ENCODE measurements at places on chromosomes 2 and 18.

GRCh38 chr2:101467306-101467705 is 7.6 kb downstream of the RFX8 start:
- no peak for DNase-seq

- DNase-seq, result no peak
These were observed 223.3 kb downstream of the SH3RF3 start for GRCh38 chr2:109352056-109352897.

- DNase-seq, result peak; percentile 72
These were observed 150.2 kb upstream of the NFATC1 start for GRCh38 chr18:79245517-79246001.

GRCh38 chr18:28075501-28075900 is 101.4 kb downstream of the CDH2 start:
- no peak for DNase-seq

- DNase-seq, result no peak
These were observed 18.8 kb downstream of the RAB31 start for GRCh38 chr18:9726936-9727335.

DNA sequence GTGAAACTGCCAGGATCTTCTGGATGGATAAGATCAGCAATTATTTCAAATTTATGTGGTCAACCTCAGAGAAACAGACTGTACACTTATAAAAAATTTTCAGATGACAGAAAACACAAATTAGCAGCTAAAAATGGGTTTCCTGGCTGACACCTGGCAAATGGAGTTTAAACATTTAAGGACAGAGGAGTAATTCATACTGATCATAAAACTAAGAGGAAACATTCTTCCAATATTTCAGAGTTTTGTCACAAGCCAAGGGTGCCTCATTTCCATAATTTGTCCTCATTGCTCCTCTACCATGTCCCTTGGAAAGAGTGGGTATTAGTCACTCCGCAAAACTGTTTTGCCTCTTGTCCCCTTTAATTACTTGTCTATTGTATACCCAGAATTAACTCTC is 70.2 kb downstream of the TMEFF2 start:
- DNase-seq, result no peak

DNA sequence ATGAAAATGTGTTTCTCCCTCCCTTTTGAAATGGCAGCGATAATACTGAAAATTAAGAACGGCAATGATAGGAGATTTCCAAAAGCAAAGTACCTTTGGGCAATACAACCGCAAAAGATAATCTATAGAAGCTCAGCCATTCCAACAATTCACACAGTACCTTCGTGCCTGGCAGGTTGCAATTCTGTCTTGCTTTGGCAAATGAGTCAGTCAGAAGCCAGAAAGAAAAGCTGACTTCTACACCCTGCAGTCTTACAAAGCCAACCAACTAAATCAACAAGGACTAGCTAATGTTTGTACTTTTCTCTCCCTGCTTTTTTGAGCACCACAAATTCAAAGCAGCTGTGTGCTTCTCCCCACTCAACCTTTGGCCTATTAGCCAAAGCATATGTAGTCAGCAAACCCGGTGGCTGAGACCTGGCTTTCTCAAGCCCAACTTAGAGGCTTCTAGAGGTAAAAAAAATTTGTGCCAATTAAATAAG is 25.7 kb upstream of the ID2 start:
- DNase-seq, result no peak

DNA sequence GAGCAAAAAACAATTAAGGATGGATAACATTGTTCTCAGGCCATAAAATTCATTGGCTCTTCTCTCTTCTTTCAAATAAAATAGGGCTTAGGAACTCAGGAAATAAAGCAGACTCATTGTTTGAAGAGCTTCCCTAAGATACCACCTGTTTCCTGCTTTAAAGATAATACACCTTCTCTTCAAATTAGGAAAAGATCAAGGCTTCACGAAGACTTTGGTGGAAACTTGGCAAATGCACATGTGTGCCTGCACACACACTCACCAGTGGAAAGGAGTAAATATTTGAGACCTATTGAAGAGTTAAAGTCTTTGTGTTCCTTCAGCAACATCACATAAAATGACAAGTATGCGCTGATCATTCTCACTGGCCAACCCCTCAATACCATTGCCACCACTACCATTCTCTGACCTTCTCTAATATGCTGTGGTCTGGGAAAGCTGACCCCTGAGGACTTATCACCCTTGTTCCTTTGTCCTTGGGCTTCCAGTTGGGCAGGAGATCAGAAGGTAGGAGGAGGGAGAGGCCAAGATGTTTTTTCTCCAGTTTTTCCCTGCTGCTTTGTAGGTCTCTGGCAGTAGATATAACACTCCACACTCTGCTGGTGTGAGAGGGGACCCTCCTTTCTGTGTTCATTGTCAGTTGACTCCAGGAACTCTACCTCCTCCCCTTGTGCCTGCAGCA is 53.5 kb upstream of the SPOPL start:
- DNase-seq, result no peak

- DNase-seq, result no peak
These were observed 62.9 kb downstream of the EML4 start for GRCh38 chr2:42232024-42232423.

GRCh38 chr2:240437861-240438809 is 2.7 kb downstream of the GPC1 start:
- DNase-seq, result peak; percentile 72

- DNase-seq, result no peak
These were observed 430.0 kb upstream of the TNP1 start for GRCh38 chr2:217289907-217290280.

DNA sequence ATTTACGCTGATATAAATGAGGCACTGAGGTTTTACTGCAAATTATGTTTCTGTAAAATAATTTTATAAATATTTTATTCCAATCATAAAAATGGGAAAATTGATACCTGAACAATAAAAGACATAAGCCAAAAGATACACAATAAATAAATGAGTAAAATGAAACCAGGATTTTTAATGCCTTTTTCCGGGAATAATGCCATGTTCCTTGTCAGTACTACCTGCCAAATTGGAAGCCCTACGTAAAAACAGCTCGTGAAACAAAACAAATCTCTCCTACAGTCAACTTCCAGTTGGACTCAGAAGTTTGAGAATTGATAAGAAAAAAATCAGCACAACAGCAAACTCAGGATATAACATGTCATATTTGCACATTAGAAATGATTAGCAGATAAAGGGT is 18.0 kb downstream of the GALNT3 start:
- DNase-seq, result no peak

- no peak for DNase-seq
These were observed 4.5 kb upstream of the ATL2 start for GRCh38 chr2:38381381-38382143.

GRCh38 chr18:55320424-55321264 is 267.3 kb downstream of the TCF4 start:
- no peak for DNase-seq

DNA sequence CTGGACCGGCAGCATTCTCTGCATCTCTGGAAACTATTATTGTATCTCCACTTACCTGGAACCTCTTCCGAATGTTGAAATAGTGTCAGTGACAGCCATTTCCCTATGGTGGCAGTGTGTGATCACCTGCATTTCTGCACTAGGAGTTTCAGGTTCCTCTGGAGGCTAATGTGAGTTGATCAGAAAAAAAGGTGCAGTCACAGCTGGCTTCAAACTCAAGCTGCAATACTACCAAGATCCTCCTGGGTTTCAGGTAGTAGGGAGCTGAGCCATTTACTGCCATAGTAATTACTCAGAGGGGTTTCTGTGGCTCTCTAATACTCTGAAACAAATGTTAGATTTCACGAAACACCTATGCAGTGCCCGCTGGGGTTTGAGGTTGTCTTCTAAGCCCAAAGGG is 183.5 kb upstream of the OSR1 start:
- DNase-seq, result no peak

GRCh38 chr18:55748227-55748738 is 160.3 kb upstream of the TCF4 start:
- DNase-seq, result no peak

GRCh38 chr2:27897717-27898116 is 7.2 kb downstream of the BABAM2 start:
- DNase-seq, result peak; percentile 41

- DNase-seq, result no peak
These were observed 18.5 kb downstream of the NFE2L2 start for GRCh38 chr2:177246000-177246399.

- DNase-seq, result no peak
These were observed 26.1 kb downstream of the TYMS start for GRCh38 chr18:683531-683930.

- no peak for DNase-seq
These were observed 220.5 kb downstream of the PIEZO2 start for GRCh38 chr18:10928772-10929373.

DNA sequence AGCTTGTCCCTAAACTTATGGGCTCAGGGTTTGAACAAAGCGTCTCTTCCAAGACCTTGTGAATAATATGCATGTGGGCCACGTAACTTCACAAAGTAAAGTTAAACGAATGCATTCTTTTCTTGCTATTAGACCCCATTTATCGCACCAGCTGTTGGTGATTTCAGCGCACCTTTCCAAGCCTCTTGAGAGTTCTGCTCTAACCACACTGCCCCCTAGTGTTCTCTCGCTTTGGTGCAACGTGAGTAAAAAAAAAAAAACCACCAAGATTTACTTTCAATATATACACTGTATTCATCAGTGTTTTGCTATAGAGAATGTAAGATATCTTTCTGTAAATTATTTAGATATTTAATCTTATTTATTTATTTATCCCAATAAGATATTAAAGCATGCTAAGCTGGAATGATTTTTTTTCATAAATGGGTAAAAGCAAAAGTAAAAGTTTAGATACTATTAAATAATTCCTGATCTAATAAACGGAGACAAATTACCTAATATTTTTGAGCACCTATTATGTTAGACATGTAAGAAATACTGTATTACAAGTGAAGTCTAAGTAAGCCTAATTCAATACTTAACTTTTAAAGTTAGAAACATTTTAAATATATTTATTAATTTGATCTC is 459.5 kb downstream of the DLGAP1 start:
- DNase-seq, result peak; percentile 9

- no peak for DNase-seq
These were observed 170.6 kb downstream of the EVA1A start for GRCh38 chr2:75390169-75390568.

DNA sequence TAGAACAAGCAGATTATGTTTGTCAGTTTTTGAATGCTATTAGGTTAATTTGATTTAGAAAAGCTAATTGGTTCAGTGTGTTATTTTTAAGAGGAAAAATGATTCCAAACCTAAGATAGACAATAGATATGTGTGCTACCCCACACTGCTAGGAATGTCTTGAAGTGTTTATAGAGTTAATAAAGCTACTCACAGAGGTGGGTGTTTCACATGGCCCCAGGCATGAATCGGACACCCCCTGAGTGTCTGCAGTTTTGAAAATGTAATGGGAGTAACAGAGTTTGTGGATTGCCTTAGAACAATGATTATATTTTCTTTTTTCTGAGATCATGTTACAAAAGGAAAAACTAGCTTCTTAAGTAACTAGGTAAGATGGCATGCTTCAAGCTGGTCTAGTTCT is 348.3 kb downstream of the ADCYAP1 start:
- DNase-seq, result no peak

GRCh38 chr2:76257802-76258201 is 547.1 kb upstream of the GCFC2 start:
- DNase-seq, result no peak

DNA sequence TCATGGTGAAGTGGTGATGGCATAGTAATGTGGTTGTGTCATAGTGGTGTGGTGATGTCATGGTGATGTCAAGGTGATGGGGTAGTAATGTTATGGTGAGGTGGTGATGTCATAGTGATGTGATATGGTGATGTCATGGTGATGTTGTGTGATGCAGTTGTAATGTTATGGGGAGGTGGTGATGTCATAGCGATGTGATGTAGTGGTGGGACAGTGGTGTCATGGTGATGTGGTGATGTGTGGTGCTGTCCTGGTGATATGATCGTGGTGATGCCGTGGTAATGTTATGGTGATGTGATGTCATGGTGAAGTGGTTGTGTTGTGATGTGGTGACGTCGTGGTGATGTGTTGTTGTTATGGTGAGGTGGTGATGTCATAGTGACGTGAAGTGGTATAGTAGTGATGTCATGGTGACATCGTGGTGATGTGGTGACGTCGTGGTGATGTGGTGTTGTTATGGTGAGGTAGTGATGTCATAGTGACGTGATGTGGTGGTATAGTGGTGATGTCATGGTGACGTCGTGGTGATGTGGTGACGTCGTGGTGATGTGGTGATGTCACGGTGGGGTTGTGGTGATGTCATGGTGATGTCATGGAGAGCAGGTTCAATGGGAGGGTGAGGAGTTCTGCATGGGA is 242.7 kb upstream of the MYT1L start:
- no peak for DNase-seq

DNA sequence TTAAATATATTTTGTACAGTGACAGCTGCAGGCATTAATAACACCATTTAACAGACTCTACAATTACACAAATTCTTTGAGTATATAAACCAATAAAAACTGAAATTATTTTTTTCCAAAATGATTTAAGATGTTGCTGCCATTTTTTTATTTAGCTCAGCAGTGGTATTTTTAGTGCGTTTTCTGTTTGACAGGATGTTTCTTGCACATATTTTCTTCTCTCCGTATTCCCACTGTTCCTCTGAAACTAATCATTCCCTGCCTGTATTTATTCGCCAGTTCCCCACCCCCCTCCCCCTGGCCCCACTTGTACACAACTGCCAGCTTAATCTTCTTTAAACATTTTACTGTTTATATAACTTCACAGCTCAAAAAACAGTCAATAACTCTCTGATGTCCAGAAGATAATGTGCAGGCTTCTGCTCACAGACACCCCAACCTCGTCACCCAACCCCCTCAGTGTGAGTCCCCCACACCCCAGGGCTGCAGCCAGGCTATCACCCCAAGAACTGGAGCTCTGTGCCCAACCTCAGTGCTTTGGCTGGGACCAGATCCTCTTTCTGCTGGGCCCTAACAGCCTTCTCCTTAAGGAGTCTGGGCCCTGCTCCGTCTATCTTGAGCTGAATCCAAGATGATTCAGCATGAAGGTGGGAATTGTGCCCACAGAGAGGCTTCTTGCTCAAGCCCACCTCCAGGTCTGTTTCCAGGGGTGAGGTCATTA is 41.6 kb upstream of the MAP4K4 start:
- DNase-seq, result no peak

- DNase-seq, result no peak
These were observed 462.3 kb upstream of the SALL3 start for GRCh38 chr18:78517328-78517727.

DNA sequence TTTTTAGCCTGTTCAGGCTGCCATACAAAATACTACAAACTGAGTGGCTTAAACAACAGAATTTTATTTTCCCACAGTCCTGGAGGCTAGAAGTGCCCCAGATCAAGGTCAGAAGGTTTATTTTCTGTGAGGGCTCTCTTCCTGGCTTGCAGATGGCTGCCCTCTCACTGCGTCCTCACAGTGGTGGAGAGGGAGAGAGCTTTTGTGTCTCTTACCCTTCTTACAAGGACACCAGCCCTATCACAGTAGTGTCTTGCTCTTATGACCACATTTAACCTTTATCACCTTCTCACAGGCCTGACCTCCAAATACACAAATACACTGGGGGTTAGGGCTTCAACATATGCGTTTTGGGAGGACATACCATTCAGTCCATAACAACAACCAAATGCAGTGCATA is 11.7 kb downstream of the WDR7 start:
- DNase-seq, result no peak

DNA sequence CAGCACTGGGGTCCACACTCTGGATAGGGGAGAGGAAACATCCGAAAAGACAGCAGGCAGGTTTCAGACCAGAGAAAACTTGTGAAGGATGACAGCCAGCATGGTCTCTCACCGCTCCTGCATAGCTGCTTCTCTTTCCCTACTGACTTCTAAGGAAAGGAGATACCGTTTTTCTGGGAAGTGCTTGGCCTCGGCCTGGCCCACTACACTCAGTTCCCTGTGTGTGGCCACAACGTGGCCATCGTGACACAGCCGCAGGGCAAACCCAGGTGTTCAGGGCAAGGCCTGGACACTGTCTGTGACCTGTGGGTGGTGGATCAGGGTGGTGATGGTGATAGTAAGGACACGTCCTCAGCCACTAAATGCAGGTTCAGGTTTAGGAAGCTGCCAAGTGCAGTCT is 34.2 kb upstream of the ACAA2 start:
- DNase-seq, result no peak
